ENCODE measurements at places on chromosomes 1 and 21.

GRCh38 chr1:92017656-92018055 is 12.1 kb upstream of the EPHX4 start:
- DNase-seq = no peak

GRCh38 chr1:70891051-70891843 is 156.4 kb downstream of the PTGER3 start:
- DNase-seq = no peak

DNA sequence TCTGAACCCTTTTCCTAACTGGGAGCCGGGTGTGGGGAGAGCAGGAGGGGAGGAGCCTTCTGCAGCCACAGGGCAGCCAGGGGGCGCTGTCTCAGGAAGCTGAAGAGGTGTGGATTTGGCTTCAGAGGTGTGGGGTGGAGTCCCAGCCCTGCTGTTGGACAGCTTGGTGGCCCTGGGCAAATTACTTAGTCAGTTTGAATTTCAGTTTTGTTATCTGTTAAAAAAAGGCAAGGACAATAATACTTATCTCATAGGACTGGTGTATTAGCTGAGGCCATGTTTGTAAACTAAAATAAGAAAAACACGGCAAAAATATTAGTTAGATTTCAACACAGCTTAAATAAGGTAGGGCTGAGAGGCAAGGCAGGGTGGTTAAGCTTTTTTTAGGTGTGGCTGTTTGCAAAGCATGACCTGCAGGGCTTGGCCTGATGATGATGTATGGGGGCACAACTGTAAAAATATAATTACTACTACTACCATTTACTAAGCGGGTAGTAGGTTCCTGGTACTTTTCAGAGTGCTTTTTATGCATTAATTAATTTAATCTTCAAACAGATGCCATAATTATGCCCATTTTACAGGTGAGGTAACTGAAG is 111.8 kb downstream of the PLXNA2 start:
- DNase-seq = peak; percentile 89

- no peak for DNase-seq
Observed at GRCh38 chr1:156245451-156246232, 2.2 kb downstream of the PAQR6 start.

- no peak for DNase-seq
Observed at GRCh38 chr1:217703326-217703725, 72.2 kb downstream of the SPATA17 start.

DNA sequence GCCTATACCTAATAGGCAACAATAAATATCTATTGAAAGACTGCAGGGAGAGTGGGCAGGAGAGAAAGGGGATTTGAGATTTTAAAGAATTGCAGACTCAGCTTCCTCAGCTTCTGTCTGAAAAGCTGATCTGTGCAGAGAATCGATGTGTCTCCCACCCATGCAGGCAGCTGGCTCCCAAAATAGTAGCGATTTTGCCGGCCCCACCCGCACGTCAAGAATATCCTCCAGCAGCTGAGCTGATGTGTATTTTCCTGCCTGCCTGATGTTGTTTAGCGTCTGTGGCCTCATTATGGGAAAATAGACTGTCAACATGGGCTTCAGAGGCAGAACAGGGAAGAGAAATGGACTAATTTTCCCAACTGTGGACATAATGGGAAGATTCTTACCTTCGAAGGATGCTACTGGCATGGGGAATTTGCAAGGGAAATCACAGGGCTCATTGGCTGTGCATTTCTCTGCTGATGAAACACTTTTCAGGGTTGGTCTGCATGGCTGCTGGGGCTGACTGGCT is 699.8 kb downstream of the PTPRU start:
- DNase-seq = no peak

- DNase-seq = no peak
Observed at GRCh38 chr1:29648026-29648425, 411.7 kb downstream of the PTPRU start.

GRCh38 chr1:21251773-21252471 is 38.3 kb downstream of the ECE1 start:
- no peak for DNase-seq
